ENCODE measurements at places on chromosomes 5 and 9.

DNA sequence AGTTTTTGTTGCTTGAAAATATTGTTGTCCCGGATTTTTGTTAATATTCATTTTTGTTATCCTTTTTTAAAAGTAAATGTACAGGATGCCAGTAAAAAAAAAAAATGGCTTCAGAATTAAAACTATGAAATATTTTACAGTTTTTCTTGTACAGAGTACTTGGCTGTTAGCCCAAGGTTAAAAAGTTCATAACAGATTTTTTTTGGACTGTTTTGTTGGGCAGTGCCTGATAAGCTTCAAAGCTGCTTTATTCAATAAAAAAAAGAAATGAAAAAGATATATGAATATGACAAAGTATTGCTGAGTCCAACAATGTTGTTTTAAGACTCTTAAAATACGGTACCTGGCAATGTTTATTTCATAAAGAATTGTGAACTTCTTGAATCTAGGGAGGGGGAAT lies 82.9 kb downstream of the PIK3R1 start:
- DNase-seq: no peak

- DNase-seq: no peak
Measured at GRCh38 chr5:73748510-73749400, 122.8 kb downstream of the ARHGEF28 start.

- DNase-seq: no peak
Measured at GRCh38 chr9:125758986-125759763, 12.0 kb downstream of the PBX3 start.

DNA sequence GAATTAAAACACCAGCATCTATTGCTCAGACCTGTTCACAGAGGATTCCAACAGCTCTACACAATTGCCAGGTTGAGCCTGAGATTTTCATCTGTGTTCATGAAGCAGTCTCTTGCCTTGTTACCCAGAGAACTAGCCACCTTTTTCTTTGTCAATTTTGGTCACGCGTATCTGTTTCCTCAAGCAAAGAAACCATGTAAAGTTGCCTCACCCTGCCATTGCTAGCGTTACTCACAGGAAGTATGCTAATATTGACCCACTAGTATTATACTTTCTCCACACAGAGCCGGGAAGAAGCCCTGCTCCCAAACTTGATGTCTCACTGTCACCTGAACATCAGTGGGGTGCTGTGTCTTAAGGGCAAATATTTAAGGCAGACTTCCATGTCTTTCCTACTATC lies 168.5 kb downstream of the PLPPR1 start:
- no peak for DNase-seq

DNA sequence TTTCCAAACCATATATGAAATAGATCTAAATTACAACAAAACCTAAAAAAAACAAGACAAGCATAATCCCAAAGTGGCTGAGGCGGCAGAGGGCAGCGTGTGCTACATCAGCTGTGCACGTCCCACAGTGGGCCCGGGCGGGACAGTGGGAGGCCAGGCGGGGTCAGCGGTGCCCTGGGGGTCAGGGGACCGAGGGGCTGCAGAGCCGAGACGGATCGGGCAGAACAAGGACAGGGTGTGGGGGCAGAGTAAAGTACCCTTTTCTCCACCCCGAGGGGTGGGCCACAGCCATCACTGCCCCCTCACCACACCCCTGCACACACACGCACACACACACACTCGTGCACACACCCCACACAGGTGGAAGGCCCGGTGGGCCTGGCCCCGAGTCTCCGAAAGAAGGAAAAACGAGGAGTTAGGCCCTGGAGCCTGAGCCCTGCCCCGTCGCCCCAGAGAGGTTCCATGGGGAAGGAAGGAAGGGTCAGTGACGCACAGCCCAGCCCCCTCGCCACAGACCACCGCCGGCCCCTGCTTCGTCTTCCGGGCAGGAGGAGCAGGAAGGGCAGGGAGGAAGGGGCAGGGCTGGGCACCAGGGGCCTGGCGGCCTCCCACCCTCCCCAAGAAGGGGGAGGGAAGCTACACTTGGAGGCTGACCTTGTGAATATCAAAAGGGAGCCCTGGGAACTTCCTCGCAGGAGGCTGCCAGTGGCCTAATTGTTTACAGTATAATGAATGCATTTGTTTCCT lies 49.6 kb upstream of the UBAC1 start:
- DNase-seq: no peak

- DNase-seq: no peak
Measured at GRCh38 chr5:82335806-82336205, 57.7 kb upstream of the RPS23 start.

- no peak for DNase-seq
Measured at GRCh38 chr9:124190761-124191160, 67.0 kb upstream of the NEK6 start.

- no peak for DNase-seq
Measured at GRCh38 chr9:33202018-33202417, 34.9 kb upstream of the B4GALT1 start.

- peak; percentile 31 for DNase-seq
Measured at GRCh38 chr9:94603259-94604160, 9.9 kb upstream of the FBP2 start.

DNA sequence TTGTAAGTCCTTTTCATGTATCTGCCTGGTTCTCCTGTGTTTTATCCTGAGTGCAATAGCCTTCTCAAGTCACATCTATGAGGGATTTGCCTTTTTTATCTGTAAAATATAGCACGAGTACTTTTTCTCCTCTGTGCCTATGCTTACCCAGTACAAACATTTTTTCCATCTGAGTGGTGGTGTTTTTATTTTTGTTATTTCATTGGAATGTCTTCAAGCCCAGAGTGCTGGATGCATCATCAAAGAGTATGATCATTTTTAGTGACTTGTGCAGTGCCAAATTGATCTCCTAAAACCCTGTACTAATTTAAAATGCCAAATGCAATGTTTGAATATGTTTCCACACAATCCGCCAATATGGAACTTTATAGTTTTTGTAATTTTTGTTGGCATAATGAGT lies 86.1 kb downstream of the TLE4 start:
- DNase-seq: no peak

DNA sequence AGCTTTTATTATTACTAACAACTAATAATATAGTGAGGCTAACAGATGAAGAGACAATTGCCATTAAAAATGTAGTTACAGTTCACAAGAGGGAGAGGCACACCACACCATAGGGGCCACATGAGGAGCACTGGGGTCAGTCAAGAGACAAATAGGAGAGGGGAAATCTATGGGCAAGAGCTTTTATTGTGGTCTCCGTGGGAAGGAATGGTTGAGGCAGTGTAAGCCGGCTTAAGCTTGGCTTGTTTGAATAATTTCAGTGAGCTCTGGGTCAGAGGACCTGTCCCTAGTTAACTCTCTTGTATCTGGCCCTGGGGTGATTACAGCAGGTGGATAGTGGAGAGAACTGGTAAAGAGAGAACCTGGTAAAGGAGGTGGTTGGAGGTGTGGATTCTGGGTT lies 35.3 kb downstream of the OGN start:
- no peak for DNase-seq

DNA sequence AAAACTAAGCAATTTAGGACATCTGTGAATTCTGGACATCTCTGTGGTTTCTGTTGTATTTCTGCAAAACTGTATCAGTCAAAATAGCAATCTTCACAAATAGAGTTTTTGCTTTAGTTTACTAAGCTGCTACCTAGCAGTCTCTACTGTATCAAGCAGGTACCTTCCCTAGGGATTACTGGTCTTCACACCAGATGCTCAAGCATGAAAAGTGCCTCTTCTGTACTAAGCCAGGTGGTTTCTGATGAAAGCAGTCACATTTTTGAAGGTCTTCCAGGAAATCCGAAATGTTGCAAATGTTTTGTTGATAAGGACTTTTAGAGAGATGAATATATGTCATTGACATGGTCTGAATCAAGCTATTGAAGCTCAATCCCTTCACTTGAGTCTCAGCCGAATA lies 540.0 kb downstream of the KCTD16 start:
- DNase-seq: no peak

- no peak for DNase-seq
Measured at GRCh38 chr9:117377046-117377445, 37.8 kb downstream of the ASTN2 start.

- DNase-seq: no peak
Measured at GRCh38 chr9:33229359-33230114, 10.4 kb upstream of the SPINK4 start.

DNA sequence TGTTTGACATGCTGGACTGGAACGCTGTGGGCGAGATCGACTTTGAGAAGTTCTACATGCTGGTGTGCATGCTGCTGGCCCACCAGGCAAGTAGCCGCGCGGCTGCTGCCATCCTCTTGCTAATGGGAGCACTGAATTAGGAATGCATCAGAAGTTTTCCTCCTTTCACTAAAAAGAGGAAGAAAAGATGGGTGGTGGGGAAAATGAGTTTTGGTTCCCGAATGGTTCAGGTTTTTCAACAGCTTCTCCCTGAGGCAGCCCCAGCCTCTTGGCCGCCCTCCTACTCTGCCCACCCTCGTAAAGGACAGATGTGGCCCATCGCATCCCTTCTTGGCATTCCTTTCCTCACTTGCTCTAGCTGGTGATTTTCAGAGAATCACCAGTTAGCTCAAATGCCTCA lies 5.5 kb downstream of the EFCAB9 start:
- DNase-seq: no peak

- DNase-seq: no peak
Measured at GRCh38 chr5:83586874-83587776, 115.6 kb downstream of the VCAN start.

DNA sequence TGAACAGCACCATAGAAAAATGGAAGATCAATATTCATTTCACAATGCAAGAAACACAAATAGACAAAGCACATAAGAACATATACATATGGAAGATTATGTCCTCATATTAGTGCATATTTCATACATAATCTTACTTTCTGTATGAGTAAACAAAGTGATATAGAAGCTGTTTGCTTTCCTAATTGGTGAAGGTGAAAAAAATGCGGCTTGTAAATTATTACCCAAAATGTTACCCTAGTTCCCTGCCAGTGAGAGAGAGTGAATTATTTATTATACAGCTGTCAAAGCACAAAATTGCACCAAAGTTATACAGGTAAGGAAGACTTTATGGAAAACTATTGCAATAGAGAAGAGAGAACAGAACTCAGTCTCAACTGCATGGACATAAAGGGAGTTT lies 1485.0 kb upstream of the CDH9 start:
- no peak for DNase-seq

DNA sequence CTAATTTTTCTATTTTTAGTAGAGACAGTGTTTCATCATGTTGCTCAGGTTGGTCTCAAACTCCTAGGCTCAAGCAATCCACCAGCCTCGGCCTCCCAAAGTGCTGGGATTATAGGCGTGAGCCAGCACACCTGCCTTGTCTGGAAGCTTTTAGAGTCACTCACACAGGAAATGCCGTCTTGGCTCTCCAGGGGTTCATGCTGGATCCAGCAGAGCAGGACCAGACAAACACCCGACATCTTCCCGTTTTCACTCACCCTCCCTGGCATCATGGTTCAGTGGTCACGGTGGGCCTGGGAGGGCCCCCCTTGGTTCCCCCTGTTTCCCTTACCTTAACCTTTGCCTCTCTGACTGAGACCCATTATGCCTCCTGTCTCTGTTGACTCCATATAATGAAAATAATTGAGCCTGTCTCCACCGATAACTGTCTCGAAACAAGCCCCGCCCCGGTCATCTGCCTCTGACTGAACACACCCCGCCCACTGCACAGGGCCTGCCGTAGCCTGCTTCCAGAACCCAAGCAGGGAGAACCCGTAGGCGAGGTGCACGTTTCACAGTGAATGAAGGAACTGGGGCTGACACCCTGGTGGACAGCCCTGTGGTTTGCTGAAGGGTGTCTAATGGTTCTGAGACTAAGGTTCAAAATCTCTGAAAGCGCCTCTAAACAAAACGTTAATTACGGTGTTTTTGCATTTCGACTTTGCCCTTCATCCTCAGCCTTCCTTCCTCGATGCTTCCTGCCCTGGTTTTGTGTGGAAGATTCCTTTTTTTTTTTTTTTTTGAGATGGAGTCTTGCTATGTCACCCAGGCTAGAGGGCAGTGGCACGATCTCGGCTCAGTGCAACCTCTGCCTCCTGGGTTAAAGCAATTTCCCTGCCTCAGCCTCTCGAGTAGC lies 39.7 kb upstream of the SPRY4 start:
- no peak for DNase-seq

- DNase-seq: no peak
Measured at GRCh38 chr5:142748132-142748531, 22.0 kb upstream of the ARHGAP26 start.

GRCh38 chr5:175872287-175873087 lies 1.1 kb downstream of the CPLX2 start:
- DNase-seq: no peak

DNA sequence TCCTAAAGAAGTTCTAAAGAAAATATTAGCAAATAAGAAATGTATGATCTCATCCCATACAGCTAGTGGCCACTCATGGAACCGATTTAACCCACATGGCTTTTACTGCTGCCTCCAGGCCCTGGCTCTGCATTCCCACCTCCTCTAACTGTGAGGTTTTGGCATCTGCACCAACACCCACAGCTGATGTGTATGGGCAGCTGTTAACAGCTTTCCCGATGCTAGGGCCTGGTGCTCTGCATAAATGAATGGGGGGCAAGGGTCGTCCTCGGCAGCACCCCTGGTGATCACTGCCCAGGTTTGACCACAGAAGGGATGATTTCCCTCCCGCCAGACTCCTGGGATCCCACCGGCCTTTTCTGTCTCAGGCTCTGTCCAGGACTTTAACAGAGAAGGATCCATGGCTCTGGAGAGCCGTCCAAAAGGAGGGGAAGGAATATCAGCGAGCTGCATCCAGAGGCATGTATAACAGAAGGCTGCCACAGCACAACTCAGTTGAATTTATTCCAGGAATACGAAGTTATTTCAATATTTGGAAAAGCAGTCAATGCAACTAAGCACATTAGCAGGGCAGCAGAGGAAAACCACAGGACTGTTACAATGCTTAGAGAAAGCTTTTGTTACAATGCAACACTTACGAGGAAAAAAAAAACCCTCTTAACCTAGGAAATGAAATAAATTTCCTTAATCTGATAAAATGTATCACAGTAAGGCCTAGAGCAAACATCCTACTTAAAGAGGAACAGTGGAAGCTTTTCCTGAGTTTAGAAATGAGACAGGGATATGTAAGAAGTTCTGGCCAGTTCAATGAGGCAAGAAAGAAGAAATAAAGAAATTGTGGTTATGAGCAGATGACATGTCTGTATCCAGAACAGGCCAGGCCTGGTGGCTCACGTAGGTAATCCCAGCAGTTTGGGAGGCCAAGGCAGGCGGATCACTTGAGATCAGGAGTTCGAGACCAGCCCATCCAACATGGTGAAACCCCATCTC lies 63.1 kb downstream of the NACC2 start:
- no peak for DNase-seq

DNA sequence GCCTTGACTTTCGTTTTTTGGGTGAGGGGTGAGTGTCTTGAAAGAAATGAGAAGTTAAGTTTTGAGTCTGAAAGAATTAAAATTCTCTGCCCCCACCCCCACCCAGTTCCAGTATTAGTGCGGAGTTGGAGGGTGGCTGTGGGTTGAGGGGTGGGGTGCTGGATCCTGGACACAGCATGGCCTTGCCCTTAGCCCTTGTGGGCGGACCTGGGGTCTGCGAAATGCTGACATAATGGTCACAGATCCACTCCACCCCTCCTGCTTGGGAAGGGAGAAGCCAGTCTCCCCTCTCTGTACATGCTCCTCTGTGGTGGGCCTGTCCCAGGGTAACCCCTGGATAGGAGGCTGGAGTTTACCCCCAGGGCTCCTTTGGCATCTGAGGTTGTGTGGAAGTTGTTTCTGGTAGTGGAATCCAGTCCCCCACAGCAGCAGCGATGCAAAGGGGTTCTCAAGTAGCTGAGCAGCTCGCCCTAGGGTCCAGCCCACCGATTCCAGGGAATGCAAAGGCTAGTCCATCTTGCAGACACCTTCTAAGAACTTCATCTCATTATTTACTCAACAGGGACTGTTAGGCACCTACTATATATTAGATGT lies 42.8 kb upstream of the TCF7 start:
- no peak for DNase-seq

GRCh38 chr5:115262011-115262320 lies 711 bp downstream of the PGGT1B start:
- no peak for DNase-seq

Measured in stimulated activated CD8-positive, alpha-beta memory T cell treated with anti-CD3 and anti-CD28 coated beads, Interleukin-2, amount 100 ng/mL, for 1 hour (primary cell).